ENCODE measurements at places on chromosomes 4 and X.
A peak's percentile ranks its signal among the peaks of the same experiment; 100 is the strongest.

DNA sequence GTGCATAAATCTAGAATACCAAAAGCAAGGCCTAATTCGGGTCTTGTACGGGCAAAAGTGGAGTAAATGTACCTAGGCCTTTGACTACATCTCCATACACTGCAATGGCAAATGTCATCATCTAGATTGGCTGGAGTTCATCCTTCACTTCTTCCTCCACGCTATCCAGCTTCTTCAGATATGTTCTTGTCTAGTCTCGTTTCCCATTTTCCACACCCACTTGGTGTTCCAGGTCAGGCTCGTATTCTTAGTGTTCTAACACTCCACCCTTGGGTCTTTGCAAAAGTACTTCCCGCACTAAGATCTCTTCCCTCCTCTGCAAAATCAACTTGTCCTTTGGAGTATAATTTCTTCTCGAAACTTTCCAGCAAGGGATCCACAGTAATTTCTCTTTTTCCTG, 1.4 kb downstream of the COQ2 start:
- no peak for DNase-seq

GRCh38 chrX:73262991-73263390, 48.3 kb upstream of the NAP1L2 start:
- DNase-seq: peak; percentile 0

GRCh38 chrX:43467608-43468234, 188.4 kb upstream of the MAOA start:
- no peak for DNase-seq

- DNase-seq: no peak
These were observed 109.0 kb upstream of the ACSL4 start for GRCh38 chrX:109841869-109842579.

- DNase-seq: no peak
These were observed 66.2 kb upstream of the GYPA start for GRCh38 chr4:144206711-144207110.
